ENCODE measurements at places on chromosomes 1 and 21.

GRCh38 chr21:44714905-44715304 lies 3.5 kb upstream of the TSPEAR start:
- no peak for DNase-seq

GRCh38 chr1:228833911-228834688 lies 98.8 kb downstream of the RHOU start:
- DNase-seq = no peak

DNA sequence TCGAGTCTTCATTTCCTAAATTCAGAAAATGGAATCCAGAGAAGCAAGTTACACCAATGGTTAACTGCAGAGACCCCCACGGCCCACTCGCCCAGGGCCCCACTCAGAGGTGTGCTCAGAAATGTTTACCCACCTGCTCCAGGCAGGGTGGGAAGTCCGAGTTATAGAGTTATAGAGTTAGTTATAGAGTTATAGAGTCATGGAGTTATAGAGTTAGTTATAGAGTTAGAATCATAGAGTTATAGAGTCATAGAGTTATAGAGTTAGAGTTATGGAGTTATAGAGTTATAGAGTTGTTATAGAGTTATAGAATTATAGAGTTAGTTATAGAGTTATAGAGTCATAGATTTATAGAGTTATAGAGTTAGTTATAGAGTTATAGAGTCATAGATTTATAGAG lies 31.7 kb downstream of the UBASH3A start:
- DNase-seq = no peak

- peak; percentile 34 for DNase-seq
Measured at GRCh38 chr1:10451287-10451686, 1.5 kb downstream of the CORT start.

DNA sequence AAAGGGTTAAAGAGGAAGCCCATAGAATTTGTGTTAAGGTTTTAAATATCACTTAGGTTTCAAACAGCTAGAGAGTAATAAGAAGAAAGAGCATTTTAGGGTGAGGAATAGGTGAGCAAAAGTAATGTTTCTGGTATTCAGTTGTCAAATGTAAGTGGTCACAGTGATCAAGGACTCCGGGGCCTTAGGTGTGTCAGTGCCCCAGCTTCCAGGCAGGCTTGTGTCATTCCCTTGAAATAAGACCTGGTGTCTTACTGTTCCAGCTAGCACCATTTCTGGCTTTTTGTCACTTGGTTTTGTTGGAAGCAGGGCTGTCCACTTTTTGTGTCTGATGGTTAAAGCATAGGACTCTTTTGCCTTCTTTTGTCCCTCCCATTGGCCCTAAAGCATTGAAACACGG lies 69.6 kb downstream of the DYRK1A start:
- no peak for DNase-seq

- DNase-seq = peak; percentile 60
Measured at GRCh38 chr1:39409055-39409816, 82.2 kb upstream of the BMP8A start.

DNA sequence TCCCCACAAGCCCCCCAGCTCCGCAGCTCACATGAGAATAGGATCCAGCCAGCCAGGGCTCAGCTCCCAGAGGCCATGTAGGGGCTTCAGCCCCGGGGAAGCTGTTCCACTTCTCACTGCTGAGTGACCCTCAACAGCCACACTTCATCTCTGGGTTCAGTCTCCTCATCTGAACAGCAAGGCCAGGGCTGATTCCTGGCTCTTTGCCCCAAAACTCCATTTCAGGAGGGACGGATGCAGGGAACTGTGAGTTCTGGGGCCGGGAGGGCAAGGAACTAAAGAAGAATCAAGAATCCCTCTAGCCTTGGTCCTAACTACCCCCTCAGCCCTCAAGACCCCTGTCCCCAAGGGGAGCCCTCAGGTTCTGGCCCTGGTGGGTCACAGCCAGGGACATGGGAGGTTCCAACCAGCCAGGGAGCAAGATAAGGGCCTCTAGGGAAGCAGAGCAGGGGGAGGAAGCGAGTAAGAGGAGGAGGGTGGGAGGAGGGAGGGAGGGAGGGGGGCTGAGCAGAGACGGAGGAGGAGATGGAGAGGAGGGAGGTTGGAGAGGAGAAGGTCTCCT lies 13.1 kb downstream of the SDC3 start:
- DNase-seq = no peak

GRCh38 chr1:12009318-12009947 lies 9.9 kb upstream of the MIIP start:
- DNase-seq = no peak

GRCh38 chr21:36603221-36603620 lies 95.7 kb upstream of the SIM2 start:
- no peak for DNase-seq

DNA sequence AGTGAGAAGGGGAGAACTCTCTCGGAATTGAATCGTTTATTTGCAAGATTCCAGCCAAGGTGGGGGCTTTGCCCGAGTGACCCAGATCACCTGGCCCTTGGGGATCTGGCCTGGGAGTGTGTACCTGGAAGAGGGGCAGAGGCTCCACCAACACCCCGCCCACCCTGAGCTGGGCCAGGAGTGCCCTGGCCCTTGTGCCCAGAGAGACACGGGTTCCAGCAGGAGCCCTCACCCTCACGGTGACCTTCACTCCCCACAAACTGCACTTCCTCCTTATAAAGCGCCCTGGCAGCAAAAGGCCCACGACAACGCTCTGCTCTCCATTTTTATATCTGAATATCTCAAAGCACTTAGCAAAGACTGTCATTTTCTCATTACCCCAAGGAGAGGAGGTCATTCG lies 16.6 kb downstream of the CASZ1 start:
- no peak for DNase-seq

- peak; percentile 79 for DNase-seq
Measured at GRCh38 chr1:11893907-11894251, 32.3 kb downstream of the KIAA2013 start.

GRCh38 chr1:236149003-236149595 lies 6.8 kb downstream of the GPR137B start:
- DNase-seq = peak; percentile 55

GRCh38 chr1:3062616-3063378 lies 6.2 kb upstream of the PRDM16 start:
- DNase-seq = peak; percentile 35

GRCh38 chr1:206713070-206713469 lies 28.4 kb downstream of the MAPKAPK2 start:
- no peak for DNase-seq

DNA sequence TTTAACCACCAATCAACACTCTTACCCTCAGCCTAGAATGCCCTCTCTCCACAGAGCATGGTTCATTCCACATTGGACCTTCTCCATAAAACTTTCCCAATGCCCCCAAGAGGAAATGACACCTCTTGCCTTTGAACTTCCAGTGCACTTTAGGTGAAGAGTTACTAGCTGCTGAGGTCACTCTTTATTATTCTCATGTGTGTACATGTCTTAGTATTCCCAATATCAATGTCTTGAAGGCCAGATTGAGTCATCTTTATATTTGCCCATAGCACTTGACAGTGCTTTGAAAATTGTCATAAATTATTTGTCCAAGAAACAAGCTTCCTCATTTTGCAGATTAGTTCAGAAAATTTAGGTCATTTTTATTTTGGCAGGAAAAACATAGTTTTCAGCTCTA lies 8.1 kb upstream of the DNASE2B start:
- DNase-seq = no peak

DNA sequence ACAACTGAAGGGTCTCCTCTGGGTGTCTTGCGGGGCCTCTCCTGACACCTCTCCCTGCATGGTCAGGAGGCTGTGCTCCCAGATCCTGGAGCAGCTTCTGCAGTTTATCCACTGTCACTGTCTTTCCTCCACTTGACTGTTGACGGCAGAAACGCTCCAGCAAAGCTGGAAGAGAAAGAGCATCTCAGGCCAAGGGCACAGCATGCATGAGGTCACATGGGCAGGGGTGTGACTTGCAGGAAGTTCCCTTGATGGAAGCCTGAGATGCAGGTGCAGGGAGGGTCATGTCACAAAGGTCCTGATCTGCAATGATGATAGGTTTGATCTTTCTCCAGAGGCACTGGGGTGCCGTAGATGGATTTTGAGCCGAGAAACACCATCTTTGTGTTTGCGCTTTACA lies 23.3 kb downstream of the SLC44A3 start:
- DNase-seq = no peak

DNA sequence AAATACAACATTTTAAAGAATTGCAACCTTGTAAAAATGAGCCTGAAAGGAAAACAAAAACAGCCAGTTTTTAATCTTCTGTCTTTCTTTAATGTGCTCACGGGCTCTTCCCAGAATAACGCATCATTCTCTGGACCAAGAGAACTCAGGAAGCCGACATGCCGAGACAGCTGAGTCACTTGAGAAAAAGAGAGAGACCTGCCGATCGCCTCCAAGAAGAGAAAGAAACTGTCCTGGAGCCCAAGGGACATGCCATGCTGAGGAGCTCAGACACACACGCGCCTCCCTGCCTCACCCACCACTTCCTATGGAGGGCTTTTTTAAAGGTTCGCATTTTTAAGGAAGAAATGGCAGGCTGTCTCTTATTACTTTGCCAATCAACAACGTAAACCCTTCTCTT lies 176.4 kb downstream of the ZNF281 start:
- DNase-seq = no peak

- no peak for DNase-seq
Measured at GRCh38 chr1:116256286-116256649, 116.8 kb upstream of the ATP1A1 start.

DNA sequence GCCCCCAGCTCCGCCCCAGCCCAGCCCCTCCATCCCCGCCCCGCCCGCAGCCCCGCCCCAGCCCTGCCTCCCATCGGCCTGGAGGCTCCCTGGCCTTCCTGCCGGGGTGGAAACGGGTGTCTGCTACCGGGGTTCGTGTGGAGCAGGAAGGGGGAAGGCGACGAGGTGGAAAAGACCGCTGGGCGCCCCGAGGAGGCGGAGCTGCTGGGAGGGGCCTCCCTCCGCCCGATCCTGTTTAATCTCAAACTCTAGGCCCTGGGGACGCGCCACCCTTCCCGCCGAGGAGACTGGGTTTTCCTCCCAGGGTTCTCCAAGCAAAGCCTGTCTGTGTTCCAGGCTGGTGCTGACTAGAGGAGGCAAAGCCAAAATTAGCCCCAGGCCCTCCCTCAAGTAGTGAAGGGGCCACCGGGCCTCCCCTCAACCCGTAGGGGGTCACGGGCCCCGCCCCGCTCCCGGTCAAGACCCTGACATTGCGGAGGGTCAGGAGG lies 16.2 kb upstream of the TTLL10 start:
- peak; percentile 60 for DNase-seq

GRCh38 chr1:226608699-226609505 lies 60.3 kb downstream of the STUM start:
- DNase-seq = peak; percentile 86

DNA sequence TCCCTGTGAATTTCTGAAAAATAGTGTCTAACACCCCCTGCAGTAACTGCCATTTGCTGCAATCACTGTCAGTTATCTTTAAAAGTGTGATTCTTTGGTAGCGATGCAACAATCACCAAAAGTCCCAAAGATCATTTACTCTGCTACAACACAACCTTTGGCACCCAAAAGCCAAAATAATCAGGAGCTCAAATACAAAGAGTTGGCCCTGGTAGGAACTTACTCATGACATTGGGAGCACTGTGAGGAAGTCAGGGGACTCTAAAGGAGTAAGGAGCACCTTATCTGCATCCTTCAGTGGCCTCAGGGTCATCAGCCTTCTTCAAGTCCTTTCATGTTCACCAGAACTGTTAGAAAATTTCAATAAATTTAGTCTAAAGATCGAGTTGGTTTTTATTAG lies 54.6 kb downstream of the SLC16A1 start:
- no peak for DNase-seq

DNA sequence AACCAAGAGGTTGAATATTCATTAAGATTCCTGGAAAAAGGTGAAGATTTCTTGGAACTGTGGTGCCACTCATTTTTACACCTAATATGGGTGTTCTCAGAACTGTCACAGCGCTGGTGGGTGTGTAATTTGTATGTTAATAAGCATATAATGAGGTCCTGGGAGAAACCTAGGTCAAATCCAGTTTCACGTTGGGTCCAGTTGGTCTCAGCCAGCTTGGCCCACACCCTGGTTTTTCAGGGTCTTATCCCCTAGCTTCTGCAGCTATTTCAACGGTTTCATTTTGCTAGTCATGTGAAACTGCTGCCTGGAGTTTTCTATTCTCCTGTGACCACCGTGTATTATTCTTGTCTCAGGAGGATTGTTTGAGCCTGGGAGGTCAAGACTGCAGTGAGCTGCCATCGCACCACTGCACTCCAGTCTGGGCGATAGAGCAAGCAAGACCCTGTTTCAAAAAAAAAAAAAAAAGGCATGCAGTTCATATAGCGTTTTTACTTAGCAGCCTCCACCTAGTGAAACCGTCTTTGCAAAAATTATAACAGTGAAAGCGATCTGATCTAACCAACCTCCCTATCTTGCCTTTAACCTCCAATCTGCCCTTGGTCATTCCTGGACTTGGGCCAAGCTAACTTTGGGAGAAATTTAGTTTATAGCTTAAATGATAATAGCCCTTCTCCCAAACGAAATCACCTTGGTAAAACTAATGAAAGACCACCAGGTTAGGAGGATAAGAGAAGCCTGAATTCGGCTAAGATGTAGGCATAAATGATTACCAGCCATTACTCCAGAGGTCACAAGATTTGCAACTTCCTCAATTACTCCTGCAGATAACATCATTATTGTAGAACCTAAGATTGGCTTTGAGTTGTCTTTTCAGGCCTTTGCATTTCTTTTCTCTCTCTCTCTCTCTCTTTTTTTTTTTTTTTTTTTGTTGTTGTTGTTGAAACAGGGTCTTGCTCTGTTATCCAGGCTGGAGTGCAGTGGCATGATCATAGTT lies 44.0 kb downstream of the PTAFR start:
- no peak for DNase-seq

- no peak for DNase-seq
Measured at GRCh38 chr1:238177960-238178645, 287.4 kb upstream of the ZP4 start.

DNA sequence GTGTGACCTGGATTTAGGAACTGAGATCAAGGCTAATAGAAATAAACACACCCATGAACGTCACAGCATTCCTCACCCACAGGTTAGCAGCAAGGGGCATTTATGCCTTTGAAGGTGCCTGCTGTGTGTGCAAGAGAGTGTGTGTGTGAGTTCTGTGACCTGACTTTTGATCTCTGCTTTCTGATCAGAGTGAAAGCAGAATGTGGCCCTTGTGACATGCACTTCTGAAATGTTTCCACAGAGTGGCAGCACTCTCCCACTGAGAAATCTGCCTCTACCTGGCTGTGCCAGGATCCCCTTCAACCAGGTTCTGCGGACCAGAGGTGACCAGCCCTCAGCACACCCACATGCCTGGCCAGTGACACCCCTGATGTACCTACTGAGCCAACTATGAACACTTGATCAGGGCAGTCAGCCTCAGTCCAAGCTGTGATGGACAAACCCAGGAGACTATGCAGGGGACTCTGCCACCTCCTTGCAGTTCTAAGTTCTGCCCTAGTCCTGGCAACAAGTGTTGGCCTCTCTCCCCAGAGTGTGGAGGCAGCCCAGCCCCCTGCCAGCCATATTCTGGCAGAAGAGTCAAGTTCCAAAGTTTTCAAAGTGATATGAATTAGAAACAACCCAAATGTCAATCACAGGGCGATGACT lies 41.0 kb downstream of the RXRG start:
- DNase-seq = peak; percentile 50

GRCh38 chr1:30609336-30609998 lies 113.9 kb downstream of the MATN1 start:
- no peak for DNase-seq

Data from nephron progenitor cell (in vitro differentiated cells).